Umbilical cord (tissue), 2 donors: ENCODE measurements at places on chromosomes 6 and 20. TPM values are rescaled to one million over a fixed set of nuclear protein-coding genes. Genes with fewer than 3 reads are reported as not detected.

TMEM217 gene
- 3.4 TPM for total RNA-seq

MUCL3 gene
- 2.4 TPM for total RNA-seq

TCF21 gene
- 5.1 TPM for total RNA-seq

HDGFL1 gene
- 2.9 TPM for total RNA-seq

SLC13A3 gene
- 12.3 TPM for total RNA-seq
